Neuronal stem cell (in vitro differentiated cells): ENCODE measurements at places on chromosomes 7 and 10.

DNA sequence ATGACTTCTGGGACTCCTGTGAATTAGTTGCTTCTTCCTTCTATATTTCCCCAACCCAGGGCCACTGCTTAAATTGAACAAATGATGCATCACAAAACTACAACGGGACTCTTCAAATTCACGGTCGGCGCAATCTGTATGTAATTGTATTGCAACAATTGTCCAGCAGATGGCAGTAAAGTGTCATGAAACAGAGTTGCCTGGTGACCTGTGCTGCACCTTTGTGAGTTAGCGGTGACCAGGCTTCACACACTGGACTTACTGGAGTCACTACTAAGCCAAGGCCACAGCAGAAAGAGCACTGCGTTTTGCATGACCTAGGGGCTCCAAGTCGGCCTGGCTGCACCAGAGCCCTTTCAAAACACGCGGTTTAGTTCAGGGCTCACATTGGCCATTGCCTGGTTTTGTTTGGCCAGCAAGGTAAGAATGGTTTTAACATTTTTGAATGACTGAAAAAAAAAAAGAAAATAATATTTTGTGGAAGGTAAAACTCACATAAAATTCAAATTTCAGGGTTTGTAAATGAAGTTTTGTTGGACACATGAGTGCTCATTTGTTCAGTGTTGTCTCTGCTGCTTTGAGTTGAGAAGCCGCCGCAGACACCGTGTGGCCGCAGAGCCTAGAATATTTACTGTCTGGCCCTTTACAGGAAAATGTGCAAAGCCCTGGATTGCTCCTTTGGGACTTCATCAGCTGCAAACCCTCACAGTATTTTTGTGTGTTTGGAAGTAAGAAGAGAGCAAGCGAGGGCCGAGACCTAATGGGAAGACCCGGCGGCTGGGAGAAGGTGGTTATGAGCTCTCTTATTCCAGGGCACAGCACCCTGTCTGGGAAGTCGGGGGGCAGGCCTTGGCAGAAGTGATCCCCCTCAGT, 23.2 kb upstream of the ZNF32 start:
- peak; percentile 75 for DNase-seq

DNA sequence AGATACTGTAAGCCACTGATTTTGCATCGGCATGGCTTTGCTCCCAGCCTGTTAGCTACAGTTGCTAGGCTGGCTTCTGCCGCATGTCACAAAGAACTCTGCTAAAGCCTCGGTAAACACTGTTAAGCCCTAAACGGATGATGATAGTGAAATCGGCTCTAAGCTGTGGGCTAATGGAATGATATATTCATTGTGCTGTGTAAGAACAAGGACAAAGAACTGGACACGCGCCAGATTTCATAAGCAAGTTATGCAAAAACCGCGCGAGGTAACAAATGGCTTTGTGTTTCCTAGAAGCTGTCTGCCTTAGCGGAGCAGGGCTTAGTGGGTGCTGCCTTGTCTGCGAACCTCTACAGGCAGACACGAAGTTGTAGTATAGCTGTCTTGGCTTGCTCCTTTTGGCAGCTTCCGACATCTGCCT, 331.3 kb upstream of the COBL start:
- DNase-seq = no peak

DNA sequence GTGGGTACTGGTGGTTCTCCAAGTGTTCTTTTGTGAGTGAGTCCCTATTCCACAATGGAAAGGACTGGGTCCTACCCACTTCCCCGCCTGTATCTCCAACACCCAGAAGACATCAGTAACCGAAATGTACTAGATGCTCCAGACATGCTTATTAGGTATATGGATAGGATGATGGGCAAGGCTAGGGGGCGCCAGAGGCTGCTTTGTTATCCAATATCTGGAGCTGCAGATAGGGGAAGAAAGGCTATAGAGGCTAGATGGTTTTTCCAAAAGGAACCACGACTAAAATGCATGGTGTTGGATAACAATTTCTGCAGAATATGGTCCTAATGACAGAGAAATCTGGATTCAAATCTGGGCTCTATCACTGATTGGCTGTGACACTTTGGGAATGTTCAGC, 56.2 kb upstream of the TM9SF3 start:
- peak; percentile 29 for DNase-seq

DNA sequence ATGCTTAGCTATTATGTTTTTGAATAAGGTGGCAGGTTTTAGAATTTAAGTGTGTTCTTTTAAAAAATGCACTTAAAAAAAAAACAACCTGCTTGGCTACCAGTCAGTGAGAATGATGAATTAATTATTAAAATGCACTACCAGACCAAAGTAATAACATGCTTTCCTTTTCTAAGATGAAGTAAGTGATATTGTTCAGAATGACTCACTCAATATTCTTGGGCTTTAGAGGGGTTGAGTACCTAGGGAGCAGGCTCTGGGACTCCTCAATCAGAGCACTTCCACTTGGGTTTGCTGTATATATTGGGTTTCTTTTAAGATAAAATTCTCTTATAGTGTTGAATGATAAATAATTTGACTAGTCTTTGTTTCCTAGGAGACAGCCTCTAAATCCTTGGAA, 8.6 kb downstream of the STAM start:
- no peak for DNase-seq

DNA sequence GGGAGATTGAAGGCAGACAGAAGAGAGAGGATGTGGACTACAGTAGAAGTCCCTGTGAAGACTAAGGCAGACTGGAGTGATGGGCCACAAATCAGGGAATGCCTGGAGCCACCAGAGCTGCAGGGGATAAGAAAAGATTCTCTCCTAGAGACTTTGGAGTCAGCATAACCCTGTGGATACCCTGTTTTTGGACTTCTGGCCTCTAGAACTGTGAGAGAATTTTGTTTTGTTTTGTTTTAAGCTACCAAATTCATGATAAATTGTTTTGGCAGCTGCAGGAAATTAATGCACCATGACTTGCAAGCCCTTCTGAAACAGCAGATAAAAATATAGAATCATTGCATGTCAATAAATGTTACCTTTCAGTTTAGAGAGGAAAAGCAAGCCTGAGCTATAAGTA, 41.3 kb downstream of the INHBA start:
- DNase-seq = no peak

- no peak for DNase-seq
Observed at GRCh38 chr7:7979558-7979957, 11.0 kb downstream of the GLCCI1 start.

DNA sequence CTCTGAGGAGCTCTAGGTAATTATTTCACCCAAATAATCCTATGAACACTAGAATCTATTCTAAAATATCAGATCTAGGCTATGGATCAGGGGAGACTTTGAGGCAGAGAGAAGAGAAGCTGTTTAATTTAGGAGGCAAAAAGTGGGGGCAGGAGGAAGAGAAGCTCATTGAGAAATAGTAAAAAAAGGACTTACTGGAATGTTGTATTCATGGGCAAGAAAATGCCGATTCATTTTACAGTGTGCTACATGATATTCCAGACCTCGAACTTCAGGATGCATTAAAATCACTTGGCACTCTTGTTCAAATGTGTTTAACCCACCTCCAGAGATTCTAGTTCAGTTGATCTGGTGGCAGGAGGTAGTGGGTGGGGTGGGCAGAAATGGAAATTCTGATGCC, 109.5 kb upstream of the ITGB1 start:
- DNase-seq = no peak

GRCh38 chr10:132488231-132488821, 49.3 kb upstream of the INPP5A start:
- DNase-seq = no peak

GRCh38 chr7:155618708-155619633, 25.5 kb upstream of the RBM33 start:
- DNase-seq = no peak

DNA sequence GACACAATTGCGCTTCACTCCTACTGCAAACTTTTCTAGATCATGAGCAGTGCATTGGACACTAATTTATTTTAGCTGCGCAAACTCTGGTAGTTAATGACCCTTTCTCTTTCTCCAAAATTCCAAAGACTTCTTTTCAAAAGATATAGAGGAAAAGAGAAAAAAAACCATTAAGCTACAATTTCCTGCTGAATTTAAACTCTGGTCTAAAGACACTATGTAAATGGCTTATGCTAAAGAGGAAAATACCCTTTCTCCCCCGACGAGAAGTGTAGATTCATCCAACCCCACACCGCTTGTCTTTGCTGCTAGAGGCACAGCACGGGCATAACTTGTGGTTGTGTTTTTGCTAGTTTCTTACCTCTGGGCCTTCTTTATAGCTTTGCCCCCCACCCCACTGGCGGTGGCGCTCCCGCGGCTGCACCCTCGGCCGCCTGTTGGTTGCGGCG, 84.1 kb downstream of the SNX10 start:
- DNase-seq = peak; percentile 48

DNA sequence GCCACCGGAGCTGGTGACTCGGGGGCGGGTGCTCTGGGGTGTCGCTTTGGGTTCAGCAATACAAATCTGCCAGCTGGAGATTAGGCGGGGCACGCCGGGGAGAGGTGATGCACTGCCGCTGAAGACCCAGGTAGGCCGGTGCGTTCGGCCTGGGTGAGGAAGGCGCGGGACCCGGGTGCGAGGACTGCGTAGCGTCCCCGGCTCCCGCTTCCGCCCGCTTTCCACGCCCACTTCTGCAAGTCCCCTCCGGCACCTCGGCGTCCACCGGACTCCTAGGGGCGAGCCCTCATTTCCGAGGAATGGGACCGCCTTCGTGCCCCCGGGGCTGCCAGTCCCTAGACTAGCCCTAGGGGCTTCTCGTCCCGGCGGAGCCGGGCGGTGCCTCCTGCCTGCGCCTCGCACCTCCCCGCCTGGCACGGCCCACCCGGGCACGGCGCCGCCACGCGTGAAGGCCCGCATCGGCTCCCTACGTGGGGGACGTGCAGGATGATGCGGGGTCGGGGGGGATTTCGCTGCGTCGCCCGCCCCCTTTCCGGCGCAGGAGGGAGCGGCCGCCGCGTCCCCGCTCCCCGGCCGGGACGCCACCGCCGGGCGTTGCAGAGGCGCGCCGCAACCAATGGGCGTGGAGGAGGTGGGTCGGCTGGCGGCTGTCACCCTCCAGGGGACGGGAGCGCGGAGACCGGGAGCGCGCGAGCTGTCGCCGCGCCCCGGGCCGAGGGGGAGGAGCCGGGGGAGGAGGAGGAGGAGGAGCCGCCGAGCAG, 40.0 kb downstream of the HK1 start:
- peak; percentile 86 for DNase-seq

DNA sequence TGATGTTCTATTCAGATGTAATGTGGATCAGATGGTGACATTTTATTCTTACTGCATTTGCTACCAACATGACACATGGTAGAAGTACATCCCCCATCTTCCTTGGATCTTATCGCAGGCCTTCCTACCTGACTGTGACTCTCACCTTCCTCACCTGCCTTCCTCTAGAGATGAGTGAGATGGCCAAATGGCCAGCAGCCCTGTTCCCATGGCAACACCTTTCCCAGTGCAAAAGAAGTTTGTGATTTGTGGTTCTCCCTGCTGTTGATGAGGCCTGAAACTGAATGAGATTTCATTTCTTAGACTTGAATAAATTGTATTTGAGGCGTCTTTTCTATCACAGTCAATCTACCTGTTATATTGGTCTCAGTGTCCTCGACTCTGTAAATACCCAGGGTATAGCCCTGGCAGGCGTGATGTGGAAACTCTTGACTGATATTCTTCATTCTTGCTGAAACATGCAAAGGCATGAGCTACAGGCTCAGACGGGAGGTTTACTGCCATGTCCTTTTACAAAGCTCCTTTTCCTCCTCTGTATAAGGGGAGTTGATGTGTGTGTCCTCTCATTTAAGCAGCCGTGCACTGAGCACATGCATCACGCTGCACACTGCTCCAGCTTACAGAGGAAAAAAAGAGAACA, 440.7 kb upstream of the AKR1E2 start:
- no peak for DNase-seq

- peak; percentile 27 for DNase-seq
Observed at GRCh38 chr10:36448760-36449691, 676.4 kb upstream of the ANKRD30A start.

GRCh38 chr10:118924493-118924892, 105.0 kb upstream of the NANOS1 start:
- DNase-seq = no peak

DNA sequence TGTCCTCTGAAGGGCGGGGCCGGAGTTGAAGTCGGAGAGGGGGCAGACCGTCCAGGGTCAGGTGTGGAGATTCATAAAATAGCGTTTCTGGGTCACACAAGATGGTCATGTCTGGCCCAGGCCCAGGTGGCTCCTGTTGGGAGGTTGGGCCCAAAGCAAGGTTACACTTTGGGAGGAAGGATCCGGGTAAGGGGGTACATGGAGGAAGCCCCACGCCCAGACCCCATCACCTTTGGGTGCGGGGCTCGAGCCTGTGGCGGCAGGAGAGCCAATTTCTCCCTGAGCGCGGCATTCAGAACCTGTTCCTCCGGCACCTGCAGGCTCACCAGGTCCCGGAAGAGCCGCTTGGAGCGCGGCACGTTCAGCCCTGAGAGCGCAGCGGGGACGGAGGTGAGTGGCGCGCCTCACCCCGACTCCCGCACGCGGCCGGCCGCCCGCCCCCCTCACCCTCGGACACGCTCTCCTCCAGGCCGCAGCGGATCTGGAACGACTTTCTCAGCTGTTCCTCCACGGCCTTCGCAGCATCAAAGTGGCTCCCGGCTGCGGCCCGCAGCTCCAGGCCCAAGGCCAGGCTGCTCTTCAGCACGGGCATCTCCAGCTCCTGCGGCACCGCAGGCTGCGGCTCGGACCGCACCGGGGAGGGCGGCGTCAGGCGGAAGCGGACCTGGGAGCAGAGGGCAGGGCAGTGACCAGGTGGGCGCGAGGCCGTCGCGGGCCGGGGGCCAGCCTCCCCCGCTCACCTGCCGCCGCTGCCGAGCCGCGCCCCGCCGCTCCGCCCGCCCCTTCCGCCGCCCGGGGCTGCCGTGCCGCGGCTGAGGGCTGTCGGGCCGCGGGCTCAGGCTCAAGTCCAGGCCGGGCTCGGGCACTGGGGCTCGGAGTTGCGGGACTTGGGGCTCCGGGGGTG, 644 bp downstream of the PPP1R35 start:
- no peak for DNase-seq

- no peak for DNase-seq
Observed at GRCh38 chr10:112304267-112304859, 21.2 kb downstream of the TECTB start.

DNA sequence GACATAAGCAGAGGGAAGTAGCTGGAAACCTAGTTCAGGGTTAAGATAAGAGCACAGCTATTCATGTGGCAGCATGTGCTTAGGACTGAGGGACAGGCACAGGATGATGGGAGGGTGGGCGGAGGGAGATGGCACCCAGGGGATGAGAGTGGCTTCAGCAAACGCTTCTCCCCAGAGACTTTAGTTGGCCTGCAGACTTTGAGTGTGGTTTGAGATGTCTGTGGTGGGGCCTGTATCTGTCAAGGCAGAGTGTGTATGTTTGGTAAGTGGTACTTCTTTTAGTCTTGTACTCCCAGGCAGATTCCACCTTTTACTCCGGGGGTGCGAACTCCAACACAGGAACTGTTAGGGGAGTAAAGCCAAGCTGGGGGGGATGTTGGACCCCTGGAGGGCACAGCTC, 88.9 kb downstream of the WDFY4 start:
- no peak for DNase-seq

DNA sequence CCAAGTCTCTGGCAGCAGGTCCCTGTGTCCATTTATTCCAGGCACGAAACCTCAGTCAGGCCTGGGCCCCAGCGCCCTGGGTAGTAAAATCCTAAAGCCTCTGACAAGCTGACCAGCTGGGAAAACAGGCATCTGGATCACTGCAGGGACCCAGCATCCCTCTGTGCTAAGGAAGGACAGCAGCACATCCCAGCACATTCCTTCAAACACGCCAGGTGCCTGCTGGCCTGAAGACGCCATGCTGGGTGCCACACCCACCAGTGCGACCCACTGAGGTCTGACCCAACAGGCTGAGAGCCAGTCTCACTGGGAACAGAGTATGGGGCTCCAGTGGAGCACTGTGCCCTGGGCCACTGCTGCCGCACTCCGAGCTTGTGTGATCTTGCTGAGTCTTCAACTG, 6.4 kb downstream of the DNAJB12 start:
- DNase-seq = no peak

- peak; percentile 82 for DNase-seq
Observed at GRCh38 chr7:138169441-138169851, 93.2 kb downstream of the AKR1D1 start.
